Thoracic aorta (tissue), 2 donors: ENCODE measurements at places on chromosomes 6 and 20. TPM values are rescaled to one million over a fixed set of nuclear protein-coding genes. Genes with fewer than 3 reads are reported as not detected.
A peak's percentile ranks its signal among the peaks of the same experiment; 100 is the strongest.

DNA sequence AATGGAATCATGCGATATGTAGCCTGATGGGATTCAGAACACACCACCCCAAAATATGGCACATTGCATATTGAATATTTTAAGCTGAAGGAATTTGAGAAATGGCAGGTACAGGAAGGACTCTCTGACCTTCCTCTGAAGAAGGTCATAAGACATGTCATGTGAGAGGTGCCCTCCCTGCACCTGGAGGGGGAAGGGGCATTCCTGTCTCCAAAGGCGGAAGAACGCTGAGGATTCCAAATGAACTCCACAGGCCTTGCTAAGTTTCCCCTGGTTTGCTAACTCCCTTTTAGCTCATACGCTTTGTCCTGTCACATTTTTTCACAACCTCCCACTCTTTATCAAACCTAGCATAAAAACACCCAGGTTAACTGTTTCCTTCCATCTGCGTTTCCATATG lies 347.8 kb downstream of the CDKAL1 start:
- no peaks in the 10 kb centered on the region for H3K36me3 ChIP-seq
- peaks cover 10% of the 10 kb centered on the region for H3K4me1 ChIP-seq
- no peak overlapping the region for H3K27ac ChIP-seq

- peak overlapping the region; percentile 14 for H3K4me3 ChIP-seq
- no peak overlapping the region for H3K27ac ChIP-seq
- H3K36me3 ChIP-seq = no peaks in the 10 kb centered on the region
- no peaks in the 10 kb centered on the region for H3K27me3 ChIP-seq
- DNase-seq = no peak
Observed at GRCh38 chr6:162856885-162857284, 129.1 kb downstream of the PACRG start.

DNA sequence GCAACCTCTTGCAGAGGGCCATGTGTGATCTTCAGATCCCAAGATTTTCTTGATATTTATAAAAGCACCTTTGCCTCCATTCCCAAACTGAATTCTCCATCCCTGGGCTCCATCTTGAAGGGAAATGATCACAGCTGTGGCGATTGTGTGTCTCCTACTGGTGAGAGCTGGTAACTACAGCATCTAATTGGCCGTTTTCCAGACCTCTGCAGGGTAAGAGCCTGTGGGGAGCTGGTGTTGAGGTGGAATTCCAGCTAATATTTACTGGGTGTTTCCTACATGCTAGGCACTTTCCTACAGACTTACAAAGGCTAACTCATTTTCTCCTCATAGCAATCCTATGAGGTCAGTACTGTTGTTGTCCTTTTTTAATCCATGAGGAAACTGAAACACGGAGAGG lies 59.2 kb upstream of the FNDC1 start:
- H3K4me1 ChIP-seq = no peaks in the 10 kb centered on the region
- no peak for DNase-seq

DNA sequence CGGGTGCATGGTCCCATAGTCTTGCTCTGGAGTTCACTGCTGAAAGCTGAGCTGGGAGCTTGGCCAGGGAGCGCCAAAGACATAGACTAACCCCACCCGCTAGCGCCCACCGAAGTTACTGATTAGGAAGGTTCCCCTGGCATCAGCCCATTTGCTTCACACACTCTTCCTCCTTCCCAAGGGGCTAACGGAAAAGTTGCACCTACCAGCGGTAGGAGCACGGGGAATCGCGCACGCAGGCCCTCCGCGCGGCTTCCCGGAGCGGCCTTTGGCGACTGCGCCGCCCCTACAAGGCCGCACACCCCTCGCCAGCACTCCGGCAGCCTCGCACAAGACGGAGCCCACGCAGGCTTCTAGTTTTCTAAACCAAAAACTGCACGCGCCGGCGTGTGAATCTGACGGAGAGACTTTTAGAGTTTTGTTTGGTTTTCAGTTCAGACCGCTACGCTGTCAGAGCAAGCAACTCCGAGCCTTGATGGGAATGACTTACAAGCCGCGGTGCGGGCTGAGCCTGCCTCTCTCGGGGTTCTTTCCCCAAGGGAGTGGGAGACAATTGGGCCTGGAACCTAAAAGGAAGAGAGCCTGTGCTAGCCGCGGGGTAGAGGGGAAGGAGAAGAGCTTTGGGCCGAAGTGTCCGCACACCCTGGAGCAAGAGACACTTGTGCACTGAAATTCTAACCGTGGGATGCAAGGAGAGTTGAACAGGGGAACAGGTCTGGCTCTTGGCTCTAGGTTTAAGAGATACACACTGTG lies 891 bp upstream of the POU3F2 start:
- peaks cover 47% of the 10 kb centered on the region for H3K27me3 ChIP-seq
- H3K36me3 ChIP-seq = no peaks in the 10 kb centered on the region

- H3K36me3 ChIP-seq = no peaks in the 10 kb centered on the region
- H3K4me1 ChIP-seq = peaks cover 5% of the 10 kb centered on the region
- no peak for DNase-seq
- no peak overlapping the region for H3K27ac ChIP-seq
Observed at GRCh38 chr6:134422426-134423231, 104.7 kb upstream of the SGK1 start.

DNA sequence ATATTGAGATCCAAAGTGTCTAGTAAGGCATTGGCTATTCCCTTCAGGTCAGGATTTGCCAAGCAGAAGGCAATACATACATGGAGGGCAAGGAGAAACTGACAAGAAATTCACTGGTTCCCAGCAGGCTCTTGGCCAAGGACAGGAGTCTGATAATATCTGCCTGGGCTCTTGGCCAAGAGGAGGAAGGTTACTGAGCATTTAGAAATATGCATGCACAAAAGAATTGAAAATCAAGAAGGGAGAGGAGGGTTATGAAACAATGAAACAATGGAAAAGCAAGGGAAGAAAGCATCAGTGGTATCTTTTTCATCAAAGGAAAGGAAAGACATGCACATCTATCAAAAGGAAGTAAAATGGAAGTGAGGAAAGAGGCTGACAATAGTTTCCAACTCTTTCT lies 42.4 kb downstream of the ARHGAP18 start:
- no peaks in the 10 kb centered on the region for H3K36me3 ChIP-seq
- no peaks in the 10 kb centered on the region for H3K27me3 ChIP-seq
- no peak overlapping the region for H3K27ac ChIP-seq
- peaks cover 15% of the 10 kb centered on the region for H3K4me1 ChIP-seq
- no peak for DNase-seq
- H3K4me3 ChIP-seq = no peak overlapping the region

DNA sequence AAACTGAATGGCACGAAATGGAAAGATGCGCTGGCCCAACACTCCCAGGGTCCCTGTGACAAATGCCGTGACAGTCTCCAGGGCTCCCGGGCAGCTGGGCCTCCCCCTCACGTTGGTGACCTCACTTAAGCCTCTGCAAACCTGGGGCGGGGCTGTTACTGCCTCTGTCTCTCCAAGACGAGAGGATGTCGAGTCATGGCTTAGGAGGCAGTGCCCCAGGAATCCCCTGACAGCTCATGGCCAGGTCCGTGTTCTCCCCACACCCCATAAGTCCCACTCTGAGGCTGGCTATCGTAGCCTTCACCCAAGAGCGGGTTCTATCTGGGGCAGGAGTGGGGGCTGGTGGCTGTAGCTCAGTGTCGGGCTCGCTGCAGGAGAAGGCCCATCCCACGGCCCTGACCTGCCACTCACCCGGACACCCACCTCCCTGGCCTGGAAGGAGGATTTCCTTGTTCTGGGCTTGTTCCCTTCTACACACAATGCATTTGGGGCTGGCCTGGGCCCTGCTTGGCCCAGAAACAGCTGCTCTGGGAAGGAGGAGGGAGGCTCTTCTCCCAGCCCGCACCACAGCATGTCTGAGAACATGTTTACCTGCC lies 5.6 kb upstream of the RPS21 start:
- DNase-seq = no peak
- H3K4me1 ChIP-seq = peaks cover 13% of the 10 kb centered on the region
- H3K27me3 ChIP-seq = no peaks in the 10 kb centered on the region
- H3K4me3 ChIP-seq = no peak overlapping the region
- H3K27ac ChIP-seq = no peak overlapping the region

DNA sequence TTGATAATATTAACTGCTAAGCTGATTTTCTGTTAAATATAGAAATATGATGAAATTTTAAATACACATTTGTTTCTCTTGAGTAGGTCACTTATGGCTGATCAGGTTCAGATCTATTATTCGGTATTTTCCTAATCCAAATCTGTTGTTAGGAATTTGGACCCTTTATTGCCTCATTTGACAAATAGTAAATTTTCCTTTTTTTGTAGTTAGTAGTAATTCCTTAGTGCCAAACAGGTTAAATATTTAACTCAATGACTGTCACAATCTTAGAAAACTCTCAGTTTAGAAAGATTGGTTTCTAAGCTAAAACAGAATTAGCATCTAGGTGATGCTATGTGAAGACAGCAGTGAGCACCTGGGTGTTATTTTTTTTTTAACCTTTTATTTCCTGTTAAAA lies 1598.9 kb downstream of the KHDRBS2 start:
- H3K27ac ChIP-seq = no peak overlapping the region
- no peaks in the 10 kb centered on the region for H3K36me3 ChIP-seq
- H3K4me3 ChIP-seq = no peak overlapping the region
- no peak for DNase-seq
- H3K27me3 ChIP-seq = no peaks in the 10 kb centered on the region
- no peaks in the 10 kb centered on the region for H3K4me1 ChIP-seq

DNA sequence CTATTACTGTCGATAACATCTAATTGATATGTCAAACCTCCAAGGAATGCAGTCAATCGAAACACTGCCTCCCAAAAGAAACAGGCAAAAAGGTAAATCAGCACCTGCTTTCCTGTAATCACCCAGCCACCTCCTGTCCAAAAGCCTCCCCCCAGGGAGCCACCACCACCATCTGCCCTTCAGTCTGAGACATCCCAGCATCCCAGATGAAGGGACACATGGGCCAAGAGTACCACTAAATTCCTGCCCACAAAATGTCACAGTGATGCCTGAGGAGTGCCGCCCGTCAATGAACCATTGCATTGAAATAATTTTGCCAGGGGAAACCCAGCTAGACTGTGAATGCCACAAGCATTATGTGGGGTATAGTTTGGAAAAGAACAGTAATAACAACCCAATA lies 401.7 kb downstream of the ZFAND3 start:
- no peak overlapping the region for H3K4me3 ChIP-seq
- no peaks in the 10 kb centered on the region for H3K27me3 ChIP-seq
- no peak overlapping the region for H3K27ac ChIP-seq
- no peak for DNase-seq

GRCh38 chr6:4402477-4402976 lies 267.2 kb upstream of the ECI2 start:
- peak overlapping the region; percentile 59 for H3K27ac ChIP-seq
- no peaks in the 10 kb centered on the region for H3K27me3 ChIP-seq
- DNase-seq = peak; percentile 15
- H3K4me3 ChIP-seq = peak overlapping the region; percentile 47
- H3K36me3 ChIP-seq = no peaks in the 10 kb centered on the region
- peaks cover 20% of the 10 kb centered on the region for H3K4me1 ChIP-seq

- no peaks in the 10 kb centered on the region for H3K36me3 ChIP-seq
- H3K4me1 ChIP-seq = no peaks in the 10 kb centered on the region
- no peak overlapping the region for H3K4me3 ChIP-seq
- DNase-seq = no peak
Observed at GRCh38 chr6:169809386-169809785, 58.0 kb downstream of the ERMARD start.

The RWDD2A gene
- total RNA-seq = 4.3 TPM

The GCLC gene
- total RNA-seq = 26.5 TPM

The C20orf202 gene
- total RNA-seq = not detected

The RBL1 gene
- 2.5 TPM for total RNA-seq

The SIRPA gene
- 29.5 TPM for total RNA-seq

The B4GALT5 gene
- total RNA-seq = 15.7 TPM

The SLC17A2 gene
- not detected for total RNA-seq

The GPLD1 gene
- total RNA-seq = 22.3 TPM
